ENCODE measurements at places on chromosomes 12 and 14. TPM values are rescaled to one million over a fixed set of nuclear protein-coding genes. Genes with fewer than 3 reads are reported as not detected.

Gene RD3L
- not detected for total RNA-seq

Gene RND1
- 4.1 TPM for total RNA-seq

Gene ATN1
- 17.1 TPM for total RNA-seq

Gene ANGEL1
- 13.5 TPM for total RNA-seq

Gene OR10G2
- total RNA-seq: not detected

Gene TAC3
- total RNA-seq: not detected

Gene BEST3
- total RNA-seq: not detected

Gene PRPH
- total RNA-seq: not detected

Gene GPRC5A
- 57.3 TPM for total RNA-seq

Gene ETFBKMT
- total RNA-seq: 1.9 TPM

Gene KRT76
- not detected for total RNA-seq

Gene GLS2
- not detected for total RNA-seq

Gene RDH11
- total RNA-seq: 65.8 TPM

Gene BATF
- 1.3 TPM for total RNA-seq

Gene C12orf50
- not detected for total RNA-seq

Gene EVL
- total RNA-seq: 16.7 TPM

Gene KCNA5
- total RNA-seq: not detected

Gene AKAP3
- total RNA-seq: 1.3 TPM

Gene RASAL1
- not detected for total RNA-seq

Gene ITGB7
- total RNA-seq: 0.80 TPM

Gene ARF6
- 70.6 TPM for total RNA-seq

Gene GPR132
- total RNA-seq: 0.13 TPM

Gene SOAT2
- total RNA-seq: not detected

Gene DIO3
- not detected for total RNA-seq

Gene CCDC175
- not detected for total RNA-seq

Gene NTN4
- 229 TPM for total RNA-seq

Gene CD27
- total RNA-seq: not detected

Gene A2M
- total RNA-seq: 45.0 TPM

Gene BCAT1
- total RNA-seq: 100 TPM

Gene SLCO1C1
- not detected for total RNA-seq

Gene MYF6
- total RNA-seq: not detected

Gene C1RL
- total RNA-seq: 15.5 TPM

Gene RIPK3
- 2.3 TPM for total RNA-seq

Gene KIF5A
- not detected for total RNA-seq

Gene TEX22
- total RNA-seq: not detected

Gene CCDC184
- not detected for total RNA-seq

Gene FGF6
- total RNA-seq: not detected

Gene FBLN5
- total RNA-seq: 0.15 TPM

Gene AHNAK2
- total RNA-seq: 65.5 TPM
